ENCODE measurements at places on chromosomes 5 and 9.

GRCh38 chr9:129254566-129255287, 76.7 kb upstream of the IER5L start:
- no peak for DNase-seq

DNA sequence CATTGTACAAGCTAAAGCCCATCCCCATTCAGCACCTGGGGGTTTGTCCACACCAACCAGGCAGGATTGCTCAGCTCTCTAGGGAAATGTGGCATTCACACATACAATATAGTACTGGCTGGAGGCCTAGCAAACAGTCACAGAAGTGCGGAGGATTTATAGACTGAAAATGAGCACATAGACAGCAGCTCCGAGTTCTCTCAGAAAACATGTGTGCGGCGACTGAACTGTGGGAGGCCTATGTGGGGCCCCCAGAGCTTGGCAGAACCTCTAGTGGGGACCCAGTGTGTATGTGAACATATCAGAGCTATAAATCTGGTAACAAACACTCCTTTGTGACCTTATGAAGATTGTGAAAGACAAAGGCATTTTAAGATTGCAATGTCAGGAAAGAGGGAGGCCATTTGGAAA, 431.1 kb downstream of the DTWD2 start:
- no peak for DNase-seq

- no peak for DNase-seq
Measured at GRCh38 chr5:73544429-73545402, 20.7 kb downstream of the ANKRA2 start.

DNA sequence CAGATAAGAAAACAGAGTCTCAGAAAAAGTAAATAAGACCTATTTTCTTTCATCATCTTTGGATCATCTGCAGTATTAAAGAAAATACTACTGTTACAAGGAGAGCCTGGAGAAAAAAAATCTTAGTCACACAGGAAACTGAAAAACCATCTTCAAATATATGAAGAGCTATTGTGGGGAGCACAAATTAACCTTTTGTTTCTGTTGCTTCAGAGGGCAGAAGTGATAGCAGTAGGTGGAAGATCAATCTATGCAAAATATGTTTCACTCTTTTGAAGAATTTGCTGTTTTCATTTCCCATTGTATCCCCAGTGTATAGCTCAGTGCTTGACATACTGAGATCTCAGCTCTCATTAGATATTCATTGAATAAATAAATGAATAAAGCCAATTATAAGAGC, 13.1 kb upstream of the CEMIP2 start:
- no peak for DNase-seq

DNA sequence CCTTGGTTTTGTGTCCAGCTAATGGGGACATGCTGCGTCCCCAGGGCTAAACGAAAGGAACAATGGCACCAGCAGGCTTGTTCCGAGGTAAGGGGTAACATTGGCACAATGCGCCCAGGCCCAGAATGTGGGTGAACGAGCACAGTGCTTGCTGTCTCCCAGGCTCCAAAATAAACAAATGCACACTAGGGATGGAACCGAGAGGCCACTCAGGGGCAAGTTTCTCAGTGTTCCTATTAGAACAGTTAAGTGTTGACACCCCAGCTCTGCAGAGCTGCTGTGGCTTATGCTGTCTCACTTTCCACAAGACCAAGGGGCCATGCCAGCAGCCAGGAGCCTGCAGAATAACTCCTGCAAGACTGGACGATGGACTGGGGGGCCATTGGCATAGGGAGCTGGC, 492.4 kb downstream of the GADD45G start:
- no peak for DNase-seq

DNA sequence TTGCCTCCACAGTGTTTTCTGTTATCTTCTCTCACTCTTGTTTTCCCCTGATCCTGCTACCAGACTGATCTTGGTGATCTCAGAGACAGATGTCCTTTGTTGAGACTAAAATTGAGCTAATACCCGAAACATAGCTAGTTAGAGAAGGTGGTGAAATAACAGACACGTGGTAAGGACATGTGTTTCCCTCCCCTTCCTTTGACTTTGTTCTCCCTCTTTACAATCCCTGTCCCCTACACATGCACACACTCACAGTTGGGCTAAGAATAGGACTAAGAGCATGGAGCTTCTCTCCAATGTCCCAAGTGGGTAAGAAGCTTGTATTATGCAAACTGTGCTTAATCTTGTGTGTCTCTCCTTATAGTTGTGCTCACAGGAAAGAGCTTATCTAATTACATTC, 1603.0 kb upstream of the C9orf72 start:
- no peak for DNase-seq

DNA sequence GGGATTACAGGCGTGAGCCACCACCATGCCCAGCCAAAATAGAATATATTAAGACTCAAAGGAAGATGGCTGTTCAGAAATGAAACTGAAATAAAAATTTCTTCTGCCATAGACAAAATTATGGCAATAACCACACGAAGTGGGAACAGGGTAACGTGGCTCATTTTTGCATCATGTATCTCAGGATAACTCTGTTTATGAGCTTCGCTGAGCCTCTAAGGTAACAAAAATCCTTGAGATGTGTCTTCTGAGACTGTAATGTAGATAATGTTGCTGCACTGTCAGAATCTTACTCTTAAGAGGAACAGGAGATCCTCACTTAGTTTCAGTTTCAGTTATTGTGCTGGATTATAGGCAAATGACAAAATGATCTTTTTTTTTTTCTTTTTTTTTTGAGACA, 153.8 kb downstream of the GOLPH3 start:
- DNase-seq = no peak
